ENCODE measurements at places on chromosomes 12 and 14.
A peak's percentile ranks its signal among the peaks of the same experiment; 100 is the strongest.

DNA sequence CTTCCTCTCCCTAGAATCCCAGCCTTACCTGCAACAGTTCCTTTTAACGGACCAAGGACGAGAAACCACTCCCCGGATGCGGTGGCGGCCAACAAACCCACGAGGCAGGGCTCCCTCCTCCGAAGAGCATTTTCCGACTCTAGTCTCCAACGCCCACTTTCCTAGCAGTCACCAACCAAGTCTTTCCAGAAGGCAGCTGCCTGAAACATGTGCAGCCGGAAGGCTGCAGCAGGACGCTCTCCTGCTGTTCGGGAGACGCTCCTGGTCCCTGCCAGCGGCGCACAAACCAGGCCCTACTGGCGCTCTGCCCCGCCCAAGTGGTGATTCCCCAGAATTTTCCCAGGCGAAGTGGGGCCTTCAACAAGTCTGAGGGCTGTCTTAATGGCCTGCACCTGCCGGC is 21.1 kb upstream of the ADAM20 start:
- no peak for DNase-seq

DNA sequence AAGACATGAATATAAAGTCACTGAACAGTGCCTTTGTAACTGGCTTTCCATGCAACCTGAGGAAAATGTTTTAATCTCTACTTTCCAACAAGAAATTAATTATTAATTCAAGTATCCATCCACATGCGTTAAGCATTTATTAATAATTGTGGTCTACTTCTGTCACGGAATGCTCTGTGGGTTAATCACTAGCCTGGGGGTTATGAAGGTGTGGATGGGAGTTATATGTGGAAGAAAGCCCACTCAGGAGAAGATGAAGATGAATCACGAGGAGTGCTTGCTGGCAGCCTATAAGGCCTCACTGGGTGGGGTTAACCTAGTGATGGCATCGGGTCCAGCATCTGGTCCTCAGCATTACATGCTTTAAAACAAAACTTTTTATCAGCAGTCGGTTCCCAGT is 99.5 kb upstream of the AVPR1A start:
- no peak for DNase-seq

DNA sequence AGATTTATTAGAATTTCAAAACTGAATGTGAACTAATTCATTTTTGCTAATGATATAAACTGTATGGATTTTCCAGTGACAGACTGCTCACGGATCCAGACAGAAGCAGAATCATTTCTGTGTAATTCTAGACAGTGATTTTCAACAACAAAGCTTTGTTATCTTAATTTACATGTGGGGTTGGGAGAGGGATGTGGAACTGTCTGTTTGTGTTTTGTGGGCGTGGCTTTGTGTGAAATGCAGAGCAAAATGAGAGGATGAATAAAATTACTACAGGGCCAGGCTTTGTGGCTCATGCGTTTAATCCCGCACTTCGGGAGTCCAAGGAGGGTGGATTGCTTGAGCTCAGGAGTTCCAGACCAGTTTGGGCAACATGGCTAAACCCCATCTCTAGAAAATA is 834.7 kb downstream of the GALC start:
- DNase-seq: no peak

DNA sequence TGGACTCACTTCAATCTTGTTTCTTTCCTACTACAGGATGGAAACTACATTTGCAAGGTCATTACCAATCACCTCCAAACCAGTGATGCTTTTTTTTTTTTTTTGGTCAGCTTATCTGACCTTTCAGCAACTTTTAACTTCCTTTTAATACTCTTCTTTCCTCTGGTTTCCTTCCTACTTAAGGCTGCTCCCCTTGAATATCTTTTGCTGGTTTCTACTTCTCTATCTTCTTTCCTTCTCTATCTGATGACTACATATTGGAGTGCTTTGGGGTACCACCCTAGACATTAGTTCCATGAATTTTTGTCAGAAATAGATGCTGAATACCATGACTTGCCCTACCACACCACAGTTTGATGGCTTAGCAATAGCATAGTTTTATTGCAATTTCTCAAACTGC is 197.7 kb upstream of the DDHD1 start:
- DNase-seq: no peak

DNA sequence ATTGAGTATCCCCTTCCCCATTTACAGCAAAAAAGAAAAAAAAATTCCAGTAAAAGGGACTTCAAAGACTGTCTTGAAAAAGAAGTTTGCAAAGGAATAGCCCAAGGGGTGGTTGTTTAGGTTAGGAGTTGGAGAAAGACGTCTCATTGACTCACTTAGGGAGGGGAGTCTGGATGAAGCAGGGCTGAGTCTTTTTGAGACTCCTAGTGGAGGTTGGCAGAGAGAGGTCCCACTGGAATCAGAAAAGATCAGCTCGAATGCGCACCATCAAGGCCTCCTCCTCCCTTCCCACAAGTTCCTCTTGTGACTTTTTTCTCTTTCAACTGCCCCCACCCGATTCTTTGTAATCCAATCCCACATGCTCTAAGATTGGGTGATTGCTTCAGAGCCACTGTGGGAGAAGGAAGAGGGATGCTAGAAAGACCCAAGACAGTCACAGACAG is 1.9 kb downstream of the ARHGEF40 start:
- DNase-seq: no peak

- DNase-seq: no peak
Measured at GRCh38 chr12:14981049-14981448, 8.2 kb downstream of the PDE6H start.

DNA sequence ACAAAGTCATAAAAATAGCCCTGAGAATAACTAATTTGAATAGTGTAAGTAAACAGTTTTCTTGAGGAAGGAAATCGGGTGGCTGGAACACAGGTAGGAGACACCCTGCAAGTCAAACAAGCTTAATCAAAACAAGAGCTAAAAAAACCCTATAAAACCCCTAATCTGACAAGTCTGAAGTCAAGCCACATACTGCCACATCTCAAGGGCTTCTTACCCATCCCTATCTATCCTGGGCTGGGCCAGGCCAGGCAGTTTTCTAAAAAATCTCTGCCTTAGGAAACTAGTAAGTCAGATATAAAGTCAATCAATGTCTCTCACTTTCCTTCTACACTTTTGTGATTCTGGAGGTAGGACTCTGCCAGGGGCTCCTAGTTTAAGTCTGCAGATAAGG is 15.3 kb downstream of the UBE2N start:
- no peak for DNase-seq

DNA sequence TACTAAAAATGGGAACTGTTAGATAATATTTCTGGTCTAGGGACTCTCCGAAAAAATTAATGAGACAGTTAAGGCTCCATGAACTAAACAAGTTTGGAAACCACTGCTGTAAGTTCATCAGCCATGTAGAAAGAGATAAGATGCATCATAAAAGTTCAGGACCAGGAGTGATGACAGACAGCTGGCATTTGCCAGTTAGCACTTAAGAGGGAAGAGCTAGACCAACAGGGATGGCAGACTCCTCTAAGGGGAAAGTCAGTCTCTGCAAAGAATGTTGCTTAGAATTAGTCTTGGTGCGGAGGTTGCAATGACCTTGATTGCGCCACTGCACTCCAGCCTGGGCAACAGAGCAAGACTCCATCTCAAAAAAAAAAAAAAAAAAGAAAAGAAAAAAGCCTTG is 129.4 kb downstream of the SYNE2 start:
- DNase-seq: no peak

DNA sequence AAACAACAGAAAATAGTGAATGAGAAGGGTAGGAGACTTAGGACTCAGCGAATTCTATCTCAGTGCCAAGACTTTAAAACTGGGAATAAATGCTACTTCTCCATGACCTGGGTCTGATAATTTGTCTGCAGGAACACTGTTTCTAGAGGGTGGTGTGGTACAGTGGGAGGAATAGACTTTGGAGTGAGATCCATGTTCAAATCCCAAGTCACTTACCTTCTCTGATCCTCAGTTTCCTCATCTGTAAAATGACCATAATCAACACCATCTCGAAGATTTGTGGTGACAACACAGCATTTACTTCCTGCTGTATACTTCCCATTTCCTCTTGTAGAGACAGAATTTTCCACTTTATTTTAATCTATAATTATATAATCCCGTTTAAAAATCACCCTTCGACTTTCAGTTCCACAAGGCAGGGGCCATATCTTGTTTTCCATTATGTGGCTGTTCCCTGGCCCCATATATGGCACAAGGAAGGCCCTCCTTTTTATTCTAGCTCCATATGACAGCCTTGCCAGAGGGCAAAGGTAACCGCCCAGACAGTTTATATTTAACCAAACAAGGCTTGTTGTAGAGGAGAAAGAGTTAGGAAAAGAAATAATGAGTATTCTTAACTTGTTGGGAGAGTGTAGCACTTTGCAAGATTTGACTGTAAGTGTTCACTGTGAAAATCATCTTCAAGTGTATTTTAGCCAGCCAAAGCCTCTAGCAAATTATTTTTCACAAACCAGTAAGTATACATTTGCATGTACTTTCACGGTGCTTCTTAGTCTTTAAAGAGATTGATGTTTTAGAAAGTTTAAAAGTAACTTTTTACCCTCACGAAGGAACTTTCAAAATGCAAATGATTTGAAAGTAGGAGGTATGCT is 243.1 kb downstream of the AKAP6 start:
- DNase-seq: no peak

DNA sequence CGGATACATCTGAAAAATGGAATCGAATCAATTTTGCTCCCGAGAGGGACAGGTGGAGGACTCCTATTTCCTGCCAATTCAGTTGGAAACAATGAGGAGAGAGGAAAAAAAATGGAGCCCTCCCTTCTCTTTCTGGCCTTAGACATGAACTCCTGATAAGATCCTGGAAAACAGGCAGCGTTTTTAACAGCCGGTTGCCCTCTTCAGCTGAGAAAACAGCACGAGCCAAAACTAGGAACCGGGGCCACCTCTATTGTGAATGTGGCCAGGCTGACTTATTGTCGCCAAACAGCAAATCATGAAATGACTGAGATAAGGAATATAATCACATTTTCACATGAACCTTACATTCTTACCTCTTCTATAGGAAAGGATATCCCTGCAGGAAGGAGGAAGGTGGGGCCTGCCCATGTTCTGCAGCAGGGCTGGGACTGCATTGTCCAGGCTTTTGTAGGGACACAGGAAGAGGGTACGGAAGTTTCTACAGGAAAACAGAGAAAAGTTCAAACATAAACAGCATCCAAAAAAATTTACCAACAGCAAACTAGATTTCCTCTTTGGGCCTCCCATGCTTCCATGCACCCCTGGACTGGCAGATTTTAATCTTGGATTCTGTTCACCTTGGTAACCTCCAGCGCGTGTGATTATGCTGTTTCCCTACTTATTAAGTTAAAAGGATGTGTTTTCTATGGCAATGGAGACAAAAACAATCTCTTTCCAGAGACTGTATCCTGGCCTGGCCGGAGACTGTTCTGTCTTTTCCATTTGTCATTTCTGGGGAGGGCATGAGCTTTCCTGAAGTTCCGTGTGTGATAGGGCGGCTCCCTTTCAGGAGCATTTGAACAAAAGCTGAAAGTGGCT is 29.0 kb upstream of the ELK3 start:
- DNase-seq: peak; percentile 12

DNA sequence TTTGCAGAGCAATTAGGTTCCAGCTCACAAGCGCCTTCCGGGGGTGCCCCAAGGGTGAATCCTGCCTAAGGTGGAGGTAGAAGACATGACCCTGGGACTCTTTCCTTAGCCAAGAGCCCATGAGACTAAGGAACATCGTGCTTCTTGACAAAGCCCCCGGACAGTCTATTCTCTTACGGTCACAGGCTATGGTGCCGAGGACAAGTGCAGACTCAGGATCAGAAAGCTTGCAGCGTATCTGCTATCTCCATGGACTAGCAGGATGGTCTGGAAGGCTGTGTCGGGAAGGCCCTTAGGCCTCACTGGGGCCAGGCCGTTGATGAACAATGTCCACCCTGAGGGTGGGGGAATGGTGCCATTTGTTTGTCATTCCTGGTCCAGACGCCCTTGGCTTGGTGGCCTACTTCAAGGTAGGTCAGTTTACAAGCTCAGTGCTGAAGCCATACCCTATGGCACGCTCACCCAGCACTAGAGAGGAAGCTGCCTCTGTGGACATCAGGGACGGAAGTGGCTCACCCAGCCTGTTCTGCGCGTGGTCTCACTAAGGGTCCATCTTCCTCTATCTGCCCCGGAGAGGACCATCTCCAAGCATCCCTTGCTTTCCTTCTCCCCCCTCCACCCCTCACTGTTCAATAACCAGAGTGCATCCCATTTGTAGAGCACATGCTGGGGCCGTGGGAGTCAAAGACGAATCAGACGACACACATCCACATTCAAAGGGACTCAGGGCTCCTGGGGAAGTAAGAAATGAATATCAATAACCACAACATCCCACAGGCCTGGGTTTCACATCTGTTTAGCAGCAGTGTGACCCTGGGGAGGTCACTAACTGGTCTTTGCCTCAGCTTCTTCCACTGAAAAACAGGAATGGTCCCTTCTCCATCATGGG is 45.0 kb upstream of the IQSEC3 start:
- no peak for DNase-seq

DNA sequence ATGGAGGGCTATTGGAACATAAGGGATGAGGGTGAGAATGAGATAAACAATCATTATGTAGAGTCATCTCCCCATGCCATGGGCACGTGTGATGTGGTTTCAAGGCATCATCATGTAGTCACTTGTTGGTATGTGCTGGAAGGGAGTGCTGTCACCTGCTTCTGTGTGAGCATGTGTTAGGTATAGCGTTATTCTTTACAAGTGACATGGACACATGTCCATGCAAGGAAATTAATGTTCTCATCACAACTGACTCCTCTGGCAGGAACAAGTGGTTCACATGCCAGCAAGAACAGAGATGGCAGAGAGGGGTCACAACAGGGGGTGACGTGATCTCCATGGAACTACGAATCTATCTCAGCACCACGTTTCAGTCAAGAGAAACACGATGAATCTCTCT is 815.8 kb downstream of the BCL11B start:
- no peak for DNase-seq

- DNase-seq: peak; percentile 14
Measured at GRCh38 chr14:29637411-29637810, 290.2 kb downstream of the PRKD1 start.

DNA sequence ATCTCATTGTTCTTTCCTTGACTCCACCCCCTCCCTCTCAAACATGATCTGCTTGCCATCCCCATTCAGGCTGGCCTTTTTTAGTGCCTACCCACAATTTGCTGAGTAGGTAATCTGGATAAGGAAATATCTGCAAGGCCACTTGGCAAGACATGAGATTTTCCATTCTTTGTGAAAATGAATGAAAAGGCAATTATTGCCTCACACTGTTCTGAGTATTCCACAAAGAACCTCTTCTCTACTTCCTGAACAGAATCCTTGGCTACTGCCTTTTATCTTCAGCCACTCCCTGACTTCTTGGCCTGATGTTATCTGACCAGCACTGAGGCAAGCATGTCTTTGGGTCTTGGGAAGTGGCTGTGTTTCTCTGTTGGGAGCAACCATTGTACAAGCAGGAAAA is 263.2 kb upstream of the ATP2B1 start:
- no peak for DNase-seq

- no peak for DNase-seq
Measured at GRCh38 chr14:55071870-55072640, 20.6 kb downstream of the MAPK1IP1L start.

DNA sequence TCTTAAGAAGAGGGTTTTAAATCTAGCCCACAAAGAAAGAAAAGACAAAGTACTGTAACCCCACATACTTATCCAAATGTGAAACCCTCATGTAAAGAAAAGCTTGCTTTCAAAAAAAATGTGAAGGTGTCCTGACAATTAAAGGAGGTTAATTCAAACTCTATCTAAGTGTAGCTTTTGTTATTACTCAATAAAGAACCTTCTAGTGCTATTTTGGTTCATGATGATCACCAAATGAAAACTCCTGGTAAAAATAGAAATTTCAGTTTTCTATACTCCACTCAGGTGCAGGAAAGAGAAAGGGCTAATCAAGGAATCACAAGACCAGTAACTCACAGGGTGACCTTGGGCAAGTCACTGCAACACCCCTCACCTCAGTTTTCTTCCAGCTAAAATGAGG is 1.6 kb downstream of the STAB2 start:
- no peak for DNase-seq

- DNase-seq: no peak
Measured at GRCh38 chr14:44895716-44896115, 66.0 kb downstream of the KLHL28 start.

All from renal pelvis (tissue), 12 donors.